ENCODE measurements at places on chromosomes 7 and 10.

DNA sequence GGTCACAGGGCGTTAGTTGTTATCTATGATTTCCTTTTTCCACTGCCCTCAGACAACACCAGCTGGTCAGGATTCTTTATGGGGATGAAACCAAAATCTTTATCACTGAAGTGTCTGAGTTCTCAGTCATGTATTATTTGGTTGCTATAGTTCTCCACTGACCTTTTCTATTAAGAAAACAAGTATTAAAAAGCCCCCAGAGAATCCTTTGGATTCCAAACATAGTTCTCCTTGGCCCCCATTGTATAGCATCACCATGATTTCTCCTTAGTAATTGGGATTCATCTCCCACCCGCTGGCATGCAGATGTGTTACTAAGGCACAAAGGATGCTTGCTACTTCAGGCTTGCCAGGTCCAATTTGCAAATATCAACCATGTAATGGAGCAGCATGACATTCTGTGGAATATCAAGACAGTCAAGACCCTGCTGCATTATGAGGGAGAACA, 94.3 kb downstream of the IQUB start:
- no peaks in the 10 kb centered on the region for H3K4me1 ChIP-seq
- H3K27ac ChIP-seq, result no peak overlapping the region
- no peaks in the 10 kb centered on the region for H3K27me3 ChIP-seq
- H3K4me3 ChIP-seq, result no peak overlapping the region

- no peak for DNase-seq
- H3K4me3 ChIP-seq, result peak overlapping the region; percentile 60
- peaks cover 30% of the 10 kb centered on the region for H3K4me1 ChIP-seq
- no peaks in the 10 kb centered on the region for H3K36me3 ChIP-seq
- H3K27me3 ChIP-seq, result peaks cover 37% of the 10 kb centered on the region
- no peak overlapping the region for H3K27ac ChIP-seq
Observed at GRCh38 chr7:12570168-12570533, 369 bp upstream of the SCIN start.

GRCh38 chr7:111368381-111369065, 193.8 kb downstream of the IMMP2L start:
- no peak overlapping the region for H3K4me3 ChIP-seq
- H3K27ac ChIP-seq, result no peak overlapping the region
- H3K36me3 ChIP-seq, result no peaks in the 10 kb centered on the region
- no peaks in the 10 kb centered on the region for H3K27me3 ChIP-seq

GRCh38 chr10:129441372-129442009, 25.6 kb upstream of the MGMT start:
- no peaks in the 10 kb centered on the region for H3K36me3 ChIP-seq
- no peak overlapping the region for H3K27ac ChIP-seq
- H3K27me3 ChIP-seq, result peaks cover 7% of the 10 kb centered on the region
- H3K4me1 ChIP-seq, result no peaks in the 10 kb centered on the region
- no peak for DNase-seq
- no peak overlapping the region for H3K4me3 ChIP-seq

DNA sequence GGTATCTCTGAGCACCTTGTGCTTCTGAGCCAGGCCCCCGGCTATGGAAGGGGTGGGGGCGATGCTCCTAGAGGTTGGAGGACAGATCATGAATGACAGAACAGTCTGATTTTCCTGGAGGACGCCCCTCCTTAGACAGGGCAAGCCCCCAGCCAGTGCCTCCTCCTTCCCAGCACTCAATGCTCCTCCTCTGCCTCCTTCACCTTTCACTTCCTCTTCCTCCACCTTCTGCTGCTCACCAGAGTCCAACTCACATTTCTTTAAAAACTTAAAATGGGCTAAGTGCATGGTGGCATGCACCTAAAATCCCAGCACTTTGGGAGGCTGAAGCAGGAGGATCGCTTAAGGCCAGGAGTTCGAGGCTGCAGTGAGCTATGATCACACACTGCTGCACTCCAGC, 71.1 kb upstream of the CUX1 start:
- DNase-seq, result no peak
- peaks cover 37% of the 10 kb centered on the region for H3K4me1 ChIP-seq
- H3K27ac ChIP-seq, result no peak overlapping the region
- H3K4me3 ChIP-seq, result no peak overlapping the region
- H3K27me3 ChIP-seq, result peaks cover 19% of the 10 kb centered on the region

GRCh38 chr10:105146436-105146835, 505.3 kb downstream of the SORCS3 start:
- no peak overlapping the region for H3K27ac ChIP-seq
- DNase-seq, result no peak
- no peak overlapping the region for H3K4me3 ChIP-seq
- no peaks in the 10 kb centered on the region for H3K4me1 ChIP-seq

- no peak overlapping the region for H3K4me3 ChIP-seq
- H3K27ac ChIP-seq, result no peak overlapping the region
- H3K27me3 ChIP-seq, result no peaks in the 10 kb centered on the region
- H3K4me1 ChIP-seq, result no peaks in the 10 kb centered on the region
- DNase-seq, result no peak
Observed at GRCh38 chr7:33745934-33746333, 159.4 kb upstream of the BMPER start.

GRCh38 chr7:121275204-121275603, 53.6 kb upstream of the WNT16 start:
- no peak overlapping the region for H3K4me3 ChIP-seq
- no peaks in the 10 kb centered on the region for H3K36me3 ChIP-seq
- no peaks in the 10 kb centered on the region for H3K27me3 ChIP-seq
- no peak for DNase-seq
- no peaks in the 10 kb centered on the region for H3K4me1 ChIP-seq

- H3K27me3 ChIP-seq, result no peaks in the 10 kb centered on the region
- no peak overlapping the region for H3K27ac ChIP-seq
- H3K36me3 ChIP-seq, result no peaks in the 10 kb centered on the region
- peaks cover 5% of the 10 kb centered on the region for H3K4me1 ChIP-seq
- no peak overlapping the region for H3K4me3 ChIP-seq
Observed at GRCh38 chr10:373015-373414, 237.8 kb downstream of the ZMYND11 start.

DNA sequence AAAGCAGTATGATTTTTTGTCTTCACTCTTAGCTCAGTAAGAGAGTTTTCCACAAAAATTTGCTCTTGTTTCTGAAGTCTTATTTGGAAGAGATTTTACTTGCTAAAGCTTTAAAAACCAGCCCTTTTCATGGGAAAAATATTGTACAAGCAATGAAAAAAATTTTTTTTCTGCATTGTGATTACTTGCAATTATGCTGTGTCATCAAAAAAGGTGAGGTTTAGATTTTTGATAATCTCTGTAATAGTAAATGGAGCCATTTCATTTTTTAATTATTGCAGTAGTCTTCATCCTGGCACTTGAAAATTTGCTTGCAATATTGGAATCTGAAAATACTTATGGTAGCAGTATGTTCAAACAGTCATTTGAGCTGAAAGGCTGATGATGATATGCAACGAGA, 447.4 kb downstream of the SH2D4B start:
- no peaks in the 10 kb centered on the region for H3K4me1 ChIP-seq
- no peaks in the 10 kb centered on the region for H3K27me3 ChIP-seq
- no peaks in the 10 kb centered on the region for H3K36me3 ChIP-seq
- H3K4me3 ChIP-seq, result no peak overlapping the region
- H3K27ac ChIP-seq, result no peak overlapping the region

DNA sequence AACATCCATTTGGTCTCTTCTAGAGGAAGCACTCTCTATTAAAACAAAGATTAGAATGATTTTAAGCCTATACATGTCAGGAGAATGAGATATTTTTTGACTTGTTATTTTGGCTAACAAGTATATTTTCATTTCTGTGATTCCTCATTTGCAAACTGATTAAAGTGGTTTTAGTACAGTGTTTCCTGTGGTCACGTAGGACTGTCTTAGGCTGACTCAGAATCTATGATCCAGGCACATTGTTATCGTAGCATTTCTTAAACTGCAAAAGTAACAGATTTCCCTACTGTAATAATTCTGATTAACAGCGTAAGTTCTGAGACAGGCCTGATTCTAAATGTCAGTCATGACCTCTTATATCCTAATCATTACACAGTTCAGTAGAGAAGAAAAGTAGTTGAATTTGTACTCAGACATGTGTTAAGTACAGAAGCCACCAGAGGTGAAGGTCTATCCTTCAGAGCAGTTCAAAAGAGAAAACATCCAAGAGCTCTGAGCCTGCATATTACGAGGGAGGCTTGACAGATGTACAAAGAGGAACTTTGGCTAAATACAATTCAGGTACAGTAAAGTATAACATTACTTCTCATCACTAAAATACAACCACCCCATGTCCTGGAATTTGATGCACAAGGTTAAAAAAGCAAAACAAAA, 124.1 kb upstream of the TEX47 start:
- H3K27me3 ChIP-seq, result no peaks in the 10 kb centered on the region
- no peak overlapping the region for H3K4me3 ChIP-seq
- H3K4me1 ChIP-seq, result no peaks in the 10 kb centered on the region
- no peaks in the 10 kb centered on the region for H3K36me3 ChIP-seq
- DNase-seq, result no peak

DNA sequence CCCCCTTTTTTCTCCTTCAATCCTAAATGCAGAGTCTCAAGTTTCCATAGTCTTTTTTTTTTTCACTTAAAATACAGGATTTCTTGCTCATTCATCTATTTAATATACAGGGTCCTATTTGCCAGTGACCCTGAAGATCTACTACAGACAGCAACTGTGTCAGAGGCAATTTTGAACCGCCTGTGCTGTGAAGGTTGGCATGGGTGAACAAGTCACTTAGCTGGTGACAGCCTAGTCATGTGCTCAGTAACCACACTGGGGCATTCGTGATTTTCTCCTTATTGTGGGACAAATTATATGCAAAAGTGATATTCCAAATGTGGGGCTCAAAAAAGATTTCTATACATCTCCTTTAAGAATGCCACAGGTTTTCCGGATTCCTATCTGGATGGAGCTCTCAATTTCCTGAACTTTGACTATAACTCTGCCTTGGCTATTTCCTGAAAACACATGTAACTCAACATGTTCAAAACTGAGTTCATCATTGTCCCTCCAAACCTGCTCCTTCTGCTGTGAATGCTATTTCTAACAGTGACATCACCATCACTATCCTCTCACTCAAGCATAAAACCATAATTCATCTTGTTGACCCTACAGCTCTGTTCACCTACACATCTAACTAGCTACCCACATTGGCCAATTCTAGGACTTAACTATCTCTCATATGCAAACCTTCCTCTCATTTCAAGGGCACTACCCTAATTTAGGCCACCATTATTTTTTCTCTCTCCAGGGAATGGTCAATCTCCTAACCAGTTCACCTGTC, 36.7 kb downstream of the CDK6 start:
- no peak overlapping the region for H3K4me3 ChIP-seq
- H3K36me3 ChIP-seq, result peaks cover 24% of the 10 kb centered on the region
- no peaks in the 10 kb centered on the region for H3K27me3 ChIP-seq
- DNase-seq, result no peak
- peaks cover 4% of the 10 kb centered on the region for H3K4me1 ChIP-seq
- H3K27ac ChIP-seq, result no peak overlapping the region

DNA sequence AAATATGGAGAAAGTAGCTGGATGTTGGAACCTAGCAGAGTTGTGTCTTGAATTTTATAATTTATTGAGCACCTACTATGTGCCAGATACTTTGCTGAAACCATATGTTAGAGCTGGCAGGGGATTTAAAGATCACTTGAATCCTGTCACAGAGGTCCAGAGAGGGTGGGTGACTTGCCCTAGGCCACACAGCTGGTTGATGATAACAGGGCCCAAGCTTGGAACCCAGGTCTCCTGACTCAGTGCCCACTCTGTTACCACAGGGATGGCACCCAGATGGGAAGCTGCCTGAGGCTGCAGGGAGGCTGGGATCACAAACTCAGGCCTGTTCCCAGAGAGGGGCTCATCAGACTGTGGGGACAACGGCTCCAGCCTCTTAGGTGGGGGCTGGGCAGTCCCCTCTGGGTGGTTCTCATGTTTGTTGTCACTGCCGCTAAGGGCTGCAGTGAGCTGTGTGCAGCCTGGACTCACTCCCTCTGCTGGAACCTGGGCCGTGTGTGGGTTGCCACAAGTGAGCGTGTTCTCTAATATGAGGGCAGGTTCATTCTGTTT, 18.6 kb downstream of the GOLGA7B start:
- peaks cover 19% of the 10 kb centered on the region for H3K4me1 ChIP-seq
- peaks cover 32% of the 10 kb centered on the region for H3K27me3 ChIP-seq

DNA sequence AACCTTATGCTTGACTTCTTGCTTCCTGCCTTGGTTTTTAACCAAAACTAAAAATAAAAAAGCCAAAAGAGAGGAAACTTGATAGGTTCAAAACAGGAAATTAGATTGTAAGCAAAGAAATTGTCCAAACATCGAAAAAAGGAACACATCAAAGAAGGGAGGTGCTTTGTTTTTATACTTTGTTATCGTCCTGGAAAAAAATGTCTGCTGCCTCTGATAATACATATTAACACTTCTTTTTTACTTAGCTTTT, 286.6 kb upstream of the C7orf33 start:
- no peaks in the 10 kb centered on the region for H3K27me3 ChIP-seq
- H3K27ac ChIP-seq, result peak overlapping the region; percentile 77
- DNase-seq, result no peak
- H3K4me3 ChIP-seq, result no peak overlapping the region
- H3K36me3 ChIP-seq, result no peaks in the 10 kb centered on the region

GRCh38 chr10:70856454-70856853, 31.9 kb downstream of the PCBD1 start:
- no peak for DNase-seq
- no peak overlapping the region for H3K27ac ChIP-seq
- H3K27me3 ChIP-seq, result no peaks in the 10 kb centered on the region
- no peak overlapping the region for H3K4me3 ChIP-seq
- H3K4me1 ChIP-seq, result no peaks in the 10 kb centered on the region

DNA sequence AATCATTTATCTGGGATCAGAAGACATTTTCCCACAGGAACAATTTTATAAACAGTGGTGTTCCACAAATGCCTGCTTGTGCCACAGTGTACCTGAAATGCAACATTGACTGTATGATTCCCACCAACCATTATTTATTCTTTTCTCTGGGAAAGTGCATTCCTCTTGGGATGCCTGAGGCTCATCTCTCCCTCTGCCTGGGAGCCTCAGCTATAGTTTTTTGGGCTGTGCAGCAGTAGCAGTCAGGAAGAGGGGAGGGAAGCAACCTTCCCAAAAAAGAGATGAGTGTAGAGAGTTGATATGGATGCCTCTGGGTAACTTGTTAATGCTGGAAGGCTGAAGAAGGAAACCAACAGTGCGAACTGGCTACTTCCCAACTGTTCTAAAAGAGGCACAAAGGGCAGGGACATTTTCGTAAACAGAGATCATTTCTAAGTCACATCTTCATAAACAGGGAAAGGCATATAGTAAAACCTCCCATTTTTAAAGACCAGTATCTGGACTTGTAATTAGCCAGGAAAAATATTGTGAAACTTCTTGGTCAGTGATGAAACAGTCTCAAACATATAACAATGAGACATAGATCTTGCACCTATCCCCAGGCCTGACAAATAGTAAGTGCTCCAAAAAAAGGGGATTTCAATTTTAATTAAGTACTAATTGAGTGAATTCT, 1.4 kb upstream of the CALD1 start:
- no peak for DNase-seq
- no peak overlapping the region for H3K4me3 ChIP-seq
- H3K27me3 ChIP-seq, result no peaks in the 10 kb centered on the region
- H3K27ac ChIP-seq, result no peak overlapping the region
- peaks cover 5% of the 10 kb centered on the region for H3K4me1 ChIP-seq
